Upper lobe of right lung (tissue), 1 donor: ENCODE measurements at places on chromosomes 3 and 15.

DNA sequence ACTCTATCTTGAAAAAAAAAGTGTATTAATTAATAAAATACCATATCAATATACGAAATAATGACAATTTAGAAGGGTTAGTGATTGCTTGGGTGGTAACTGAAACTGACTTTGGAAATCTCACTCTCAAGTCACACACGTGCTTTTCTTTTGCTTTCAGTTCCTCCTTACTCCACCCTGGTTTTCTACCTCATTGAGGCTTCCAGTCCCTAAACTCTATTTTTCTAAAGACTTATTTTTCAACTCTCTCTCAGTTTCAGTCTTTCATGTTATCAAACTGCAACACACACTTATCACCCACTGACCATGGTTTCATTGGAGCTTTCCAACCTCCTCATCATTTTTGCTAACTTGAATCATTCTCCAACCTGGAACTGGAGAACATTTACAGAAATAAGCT lies 23.5 kb downstream of the IL12A start:
- no peaks in the 10 kb centered on the region for H3K4me1 ChIP-seq
- H3K27ac ChIP-seq: no peak overlapping the region
- no peaks in the 10 kb centered on the region for H3K36me3 ChIP-seq
- no peak for DNase-seq
- H3K4me3 ChIP-seq: no peak overlapping the region
- H3K27me3 ChIP-seq: no peaks in the 10 kb centered on the region

DNA sequence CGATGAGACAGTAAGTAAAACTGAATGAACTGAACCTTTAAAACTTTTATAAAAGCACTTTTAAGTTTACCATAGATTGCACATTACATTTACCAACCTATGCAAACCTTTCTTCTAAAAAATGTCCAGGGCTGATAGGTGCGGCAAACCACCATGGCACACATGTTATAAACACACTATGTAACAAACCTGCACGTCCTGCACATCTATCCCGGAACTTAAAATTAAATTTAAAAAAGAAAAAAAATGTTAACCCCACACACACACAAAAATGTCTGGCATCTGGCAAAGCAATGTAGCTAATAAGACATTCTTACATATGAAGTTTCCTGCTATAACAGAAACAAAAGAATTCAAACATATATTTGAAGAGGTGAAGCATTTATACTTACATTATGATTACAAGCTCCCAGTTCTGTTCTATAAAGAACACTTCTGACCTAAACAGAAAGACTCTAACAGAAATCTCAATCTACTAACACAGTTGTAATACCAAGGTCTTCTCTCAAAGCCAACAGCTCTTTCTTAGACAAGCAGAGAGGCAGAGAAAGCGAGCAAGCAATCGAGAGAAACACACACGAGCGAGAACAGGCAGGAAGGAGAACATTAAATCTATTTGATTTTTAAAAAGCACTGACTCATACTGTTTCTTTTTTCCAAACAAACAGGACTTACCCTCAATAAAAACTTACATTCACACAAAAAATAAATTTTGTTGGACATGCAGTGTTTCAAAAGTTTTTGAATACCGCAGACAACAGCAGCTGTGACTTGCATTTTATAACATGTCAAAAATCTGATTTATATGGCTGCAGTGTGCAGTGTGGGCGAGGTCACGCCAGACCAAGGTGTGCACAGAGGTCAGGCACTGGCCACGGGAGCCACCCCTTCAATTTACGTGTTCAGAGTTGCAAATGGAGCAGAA lies at the start of gene NRG4:
Gene NRG4, minus strand, starts transcription at position 798 of the 925 bp plus-strand sequence. CDS start 1,194 bp downstream, outside the sequence.
- no peaks in the 10 kb centered on the region for H3K27me3 ChIP-seq
- H3K4me3 ChIP-seq: peak within 1 kb of the TSS; percentile 4
- no peak within 1 kb of the TSS for H3K27ac ChIP-seq
- no peaks in the 10 kb centered on the region for H3K4me1 ChIP-seq
- H3K36me3 ChIP-seq: no peaks in the 10 kb centered on the region

DNA sequence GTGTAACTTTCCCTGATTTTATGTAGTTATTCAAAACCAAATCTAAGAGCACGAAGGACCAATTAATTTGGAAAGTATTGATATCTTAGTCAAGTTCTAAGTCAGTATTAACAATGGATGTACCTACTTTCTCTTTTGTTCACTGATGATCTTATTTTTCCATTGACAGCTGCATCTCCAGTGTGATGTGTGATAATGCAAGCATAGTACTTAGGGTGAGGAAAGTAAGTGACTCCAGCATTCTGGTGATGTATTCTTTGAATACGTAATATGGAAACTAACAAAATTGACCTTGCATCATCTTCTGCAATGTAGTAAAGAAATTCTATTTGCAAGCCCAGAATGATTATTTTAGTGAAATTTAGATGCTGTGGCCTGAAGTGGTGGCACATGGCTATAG lies 22.4 kb downstream of the FBXW12 start:
- no peaks in the 10 kb centered on the region for H3K4me1 ChIP-seq
- H3K27ac ChIP-seq: no peak overlapping the region
- DNase-seq: no peak

DNA sequence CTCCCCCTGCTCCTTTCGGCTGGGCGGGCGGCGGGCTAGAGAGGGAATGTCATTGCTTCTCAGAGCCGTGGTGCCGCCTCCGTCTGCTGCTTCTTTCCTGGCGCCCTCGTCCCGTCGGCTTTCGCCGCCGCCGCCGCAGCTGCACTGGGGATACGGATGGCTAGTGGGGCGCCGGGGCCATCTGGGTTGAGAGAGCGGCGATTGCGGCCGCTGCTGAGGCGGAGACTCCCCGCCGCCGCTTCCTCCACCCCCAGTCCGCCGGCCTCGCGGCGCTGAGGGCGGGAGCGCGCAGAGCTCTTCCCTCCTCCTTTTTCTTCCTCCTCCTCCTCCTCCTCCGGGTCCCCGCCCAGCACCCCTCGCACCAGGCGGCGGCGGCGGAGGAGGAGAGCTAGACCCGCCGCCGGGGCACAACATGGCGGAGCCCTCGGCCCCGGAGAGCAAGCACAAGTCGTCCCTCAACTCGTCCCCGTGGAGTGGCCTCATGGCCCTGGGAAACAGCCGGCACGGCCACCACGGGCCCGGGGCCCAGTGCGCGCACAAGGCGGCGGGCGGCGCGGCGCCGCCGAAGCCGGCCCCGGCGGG lies at the start of gene STT3B:
Gene STT3B, plus strand, starts transcription at position 339 of the 582 bp plus-strand sequence. Its CDS starts 74 bp downstream, at position 413.
- H3K27ac ChIP-seq: peak within 1 kb of the TSS; percentile 98
- peak within 1 kb of the TSS; percentile 81 for H3K4me3 ChIP-seq
- peak; percentile 94 for DNase-seq
- H3K4me1 ChIP-seq: peaks cover 44% of the 10 kb centered on the region
- H3K36me3 ChIP-seq: no peaks in the 10 kb centered on the region

DNA sequence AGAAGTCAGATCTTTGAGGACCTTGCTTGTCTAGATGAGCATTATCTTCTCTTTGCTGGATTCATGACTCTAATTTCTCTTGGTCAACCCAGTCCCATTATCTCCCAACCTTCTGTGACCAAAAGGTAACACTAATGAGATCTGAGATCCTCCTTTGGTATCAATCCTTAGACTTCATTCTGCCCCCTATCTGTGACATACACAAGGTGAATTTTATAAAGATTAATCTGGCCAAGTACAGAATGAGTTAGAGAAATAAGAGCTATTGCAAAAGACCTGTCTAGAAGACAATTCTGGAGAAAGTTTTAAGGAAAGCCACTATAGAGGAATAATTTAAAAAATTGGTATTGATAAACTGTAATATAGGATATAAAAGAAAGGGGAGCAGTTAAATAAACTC lies 113.8 kb upstream of the KCNMB2 start:
- no peaks in the 10 kb centered on the region for H3K27me3 ChIP-seq
- H3K4me3 ChIP-seq: no peak overlapping the region
- no peak overlapping the region for H3K27ac ChIP-seq
- no peak for DNase-seq
- H3K36me3 ChIP-seq: no peaks in the 10 kb centered on the region
- H3K4me1 ChIP-seq: no peaks in the 10 kb centered on the region

- H3K27me3 ChIP-seq: no peaks in the 10 kb centered on the region
- no peaks in the 10 kb centered on the region for H3K36me3 ChIP-seq
- H3K4me1 ChIP-seq: no peaks in the 10 kb centered on the region
- no peak overlapping the region for H3K4me3 ChIP-seq
- H3K27ac ChIP-seq: no peak overlapping the region
Observed at GRCh38 chr15:25565470-25566264, 126.8 kb upstream of the UBE3A start.

- H3K27ac ChIP-seq: peak overlapping the region; percentile 76
- H3K27me3 ChIP-seq: no peaks in the 10 kb centered on the region
- peak; percentile 72 for DNase-seq
- no peak overlapping the region for H3K4me3 ChIP-seq
- peaks cover 44% of the 10 kb centered on the region for H3K36me3 ChIP-seq
- peaks cover 15% of the 10 kb centered on the region for H3K4me1 ChIP-seq
Observed at GRCh38 chr15:40388941-40389823, 6.7 kb downstream of the KNSTRN start.

DNA sequence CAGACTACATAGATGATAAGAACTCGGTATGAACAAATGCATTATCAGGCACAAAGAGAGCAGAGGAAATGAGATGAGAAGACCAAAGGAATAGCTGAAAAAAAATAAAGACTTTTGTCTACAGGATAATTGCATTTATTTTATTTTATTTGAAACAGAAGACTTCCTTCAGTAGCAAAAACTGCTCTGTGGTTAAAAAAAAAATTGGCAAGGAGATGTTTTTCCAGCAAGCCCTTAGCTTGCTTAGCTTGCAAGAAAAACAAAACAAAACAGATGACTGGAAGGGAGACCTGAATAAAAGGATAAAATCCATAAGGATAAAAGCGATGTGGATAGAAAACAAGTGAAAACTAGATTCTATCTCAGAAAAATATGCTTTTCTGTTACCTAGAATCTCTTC lies 9.1 kb upstream of the PPM1L start:
- H3K4me1 ChIP-seq: peaks cover 5% of the 10 kb centered on the region
- no peak overlapping the region for H3K4me3 ChIP-seq
- no peaks in the 10 kb centered on the region for H3K27me3 ChIP-seq

DNA sequence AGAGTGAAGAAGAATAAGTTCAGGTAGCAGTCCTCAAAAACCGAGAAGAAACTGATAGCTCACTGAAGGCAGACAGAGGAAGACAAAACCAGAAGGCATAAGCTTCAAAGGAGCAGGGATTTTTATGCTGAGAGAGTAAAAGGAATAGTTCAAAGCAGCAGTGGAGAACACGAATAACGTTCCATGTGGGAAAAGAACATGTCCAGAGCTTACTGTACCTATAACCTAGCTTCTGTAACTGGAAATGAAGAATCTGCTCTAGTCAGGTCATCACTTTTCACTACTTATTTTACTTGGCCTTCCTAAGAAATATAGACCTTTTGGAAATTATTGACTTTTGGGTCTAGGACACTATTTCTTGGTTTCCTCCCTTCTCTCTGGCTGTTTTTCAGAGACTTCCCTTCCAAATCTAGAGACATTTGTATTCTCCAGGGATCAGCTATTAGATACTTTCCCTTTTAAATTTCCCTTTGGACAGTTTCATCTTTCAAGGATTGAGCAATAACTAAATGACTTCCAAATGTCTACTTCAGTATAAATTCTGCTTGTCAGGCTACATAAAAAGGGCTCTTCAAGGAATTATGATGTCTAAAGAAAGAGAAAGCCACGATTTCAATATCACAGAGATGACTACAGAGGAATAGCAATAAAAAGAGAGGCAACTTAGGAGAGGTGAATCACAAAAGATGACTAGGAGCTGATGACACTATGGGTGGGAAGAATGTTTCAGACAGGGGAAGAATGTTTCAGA lies 46.7 kb downstream of the UBE3A start:
- H3K4me3 ChIP-seq: no peak overlapping the region
- H3K27me3 ChIP-seq: no peaks in the 10 kb centered on the region
- DNase-seq: no peak

DNA sequence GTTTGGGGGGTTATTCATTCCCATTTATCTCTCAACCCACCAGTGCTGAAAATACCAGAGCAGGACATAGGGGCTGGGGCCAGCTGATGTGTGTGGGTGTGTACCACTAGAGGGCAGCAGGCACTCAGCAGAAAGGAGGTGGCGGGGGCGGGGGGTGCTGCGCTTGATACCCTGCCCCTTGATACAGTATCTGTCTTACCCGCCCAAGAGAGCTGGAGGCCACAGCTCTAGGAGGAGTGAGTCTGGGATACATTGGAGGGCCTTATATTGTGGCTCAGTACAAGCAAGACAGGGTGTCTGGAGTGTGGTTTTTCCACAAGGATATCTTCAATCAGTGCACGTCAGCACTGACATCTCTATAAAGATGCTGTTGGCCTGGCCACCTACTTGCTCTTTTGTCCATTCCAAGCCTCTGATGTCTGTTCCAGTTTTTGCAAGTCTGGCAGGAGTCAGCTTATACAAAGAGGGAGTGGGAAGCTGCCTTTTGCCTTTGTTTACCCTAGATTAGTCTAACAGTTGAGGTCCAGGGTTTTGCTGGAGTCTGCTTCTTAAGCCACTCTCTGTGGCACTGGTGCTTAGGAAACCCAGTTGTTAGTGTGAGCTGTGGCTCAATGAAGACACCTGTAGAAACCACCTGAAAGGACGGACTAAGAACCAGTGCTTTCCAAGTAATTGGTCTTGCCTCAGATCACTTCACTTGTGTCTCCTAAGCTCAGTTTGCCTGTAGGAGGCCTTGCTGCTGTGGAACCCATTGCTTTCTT lies 1.5 kb upstream of the RBM15B start:
- H3K27me3 ChIP-seq: no peaks in the 10 kb centered on the region
- H3K36me3 ChIP-seq: peaks cover 46% of the 10 kb centered on the region
- peak; percentile 77 for DNase-seq
- H3K4me3 ChIP-seq: no peak overlapping the region
- peaks cover 58% of the 10 kb centered on the region for H3K4me1 ChIP-seq
- H3K27ac ChIP-seq: no peak overlapping the region

GRCh38 chr3:99418709-99419108 lies 219.7 kb upstream of the COL8A1 start:
- H3K4me1 ChIP-seq: no peaks in the 10 kb centered on the region
- no peak overlapping the region for H3K27ac ChIP-seq
- DNase-seq: no peak
- H3K4me3 ChIP-seq: no peak overlapping the region
- no peaks in the 10 kb centered on the region for H3K27me3 ChIP-seq

DNA sequence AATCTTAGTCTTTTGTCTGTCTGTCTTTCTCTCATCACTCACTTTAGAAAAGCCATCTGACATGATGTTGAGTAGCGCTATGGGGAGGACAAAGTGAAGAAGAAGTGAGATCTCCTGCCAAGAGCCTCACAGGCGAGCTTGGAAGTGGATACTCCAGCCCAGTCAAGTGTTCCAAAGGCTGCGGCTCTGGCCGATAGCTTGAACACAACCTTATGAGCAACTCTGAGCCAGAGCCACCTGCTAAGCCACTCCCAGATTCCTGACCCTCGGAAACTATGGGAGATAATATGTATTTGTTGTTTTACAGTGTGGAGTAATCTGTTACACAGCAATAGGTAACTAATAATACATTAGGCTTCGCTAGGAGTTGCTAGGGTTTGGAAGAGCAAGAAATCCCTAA lies 76.2 kb downstream of the MB21D2 start:
- no peak overlapping the region for H3K27ac ChIP-seq
- H3K27me3 ChIP-seq: no peaks in the 10 kb centered on the region
- H3K4me3 ChIP-seq: no peak overlapping the region
- H3K4me1 ChIP-seq: peaks cover under 1% of the 10 kb centered on the region
- H3K36me3 ChIP-seq: no peaks in the 10 kb centered on the region
- no peak for DNase-seq

GRCh38 chr3:140736863-140737460 lies 59.1 kb downstream of the TRIM42 start:
- DNase-seq: no peak
- no peak overlapping the region for H3K27ac ChIP-seq
- H3K27me3 ChIP-seq: no peaks in the 10 kb centered on the region
- H3K36me3 ChIP-seq: no peaks in the 10 kb centered on the region
